ENCODE measurements at places on chromosomes 5 and 9. TPM values are rescaled to one million over a fixed set of nuclear protein-coding genes. Genes with fewer than 3 reads are reported as not detected.

SLCO4C1 gene
- total RNA-seq = not detected

GRCh38 chr5:174827558-174827957, 103.2 kb downstream of the MSX2 start:
- DNase-seq = no peak
- H3K27me3 ChIP-seq = no peaks in the 10 kb centered on the region
- no peak overlapping the region for H3K27ac ChIP-seq
- H3K4me1 ChIP-seq = no peaks in the 10 kb centered on the region
- no peaks in the 10 kb centered on the region for H3K36me3 ChIP-seq
- no peak overlapping the region for H3K4me3 ChIP-seq

DNA sequence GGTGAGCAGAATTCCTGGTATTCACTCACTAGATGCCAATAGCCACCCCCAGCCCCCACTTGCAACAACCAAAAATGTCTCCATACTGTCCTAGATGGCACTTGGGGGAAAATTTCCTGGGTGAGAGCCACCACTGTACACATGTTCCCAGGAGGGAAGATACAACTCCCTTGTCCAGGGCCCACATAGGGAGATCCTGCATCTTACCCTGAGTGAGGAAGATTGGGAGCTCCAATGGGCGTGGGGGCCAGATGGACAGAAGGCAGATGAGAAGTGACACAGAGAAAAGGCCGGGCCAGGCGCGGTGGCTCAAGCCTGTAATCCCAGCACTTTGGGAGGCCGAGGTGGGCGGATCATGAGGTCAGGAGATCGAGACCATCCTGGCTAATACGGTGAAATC, 12.3 kb upstream of the IPPK start:
- peaks cover 2% of the 10 kb centered on the region for H3K4me1 ChIP-seq
- no peak overlapping the region for H3K27ac ChIP-seq
- H3K27me3 ChIP-seq = no peaks in the 10 kb centered on the region
- H3K36me3 ChIP-seq = no peaks in the 10 kb centered on the region

- H3K36me3 ChIP-seq = no peaks in the 10 kb centered on the region
- DNase-seq = no peak
- H3K4me1 ChIP-seq = no peaks in the 10 kb centered on the region
- H3K4me3 ChIP-seq = no peak overlapping the region
These were observed 5.8 kb upstream of the FSTL4 start for GRCh38 chr5:133618141-133618540.
